ENCODE measurements at places on chromosomes 11 and 22. TPM values are rescaled to one million over a fixed set of nuclear protein-coding genes. Genes with fewer than 3 reads are reported as not detected.

The PKDREJ gene
- total RNA-seq: 0.05 TPM

DNA sequence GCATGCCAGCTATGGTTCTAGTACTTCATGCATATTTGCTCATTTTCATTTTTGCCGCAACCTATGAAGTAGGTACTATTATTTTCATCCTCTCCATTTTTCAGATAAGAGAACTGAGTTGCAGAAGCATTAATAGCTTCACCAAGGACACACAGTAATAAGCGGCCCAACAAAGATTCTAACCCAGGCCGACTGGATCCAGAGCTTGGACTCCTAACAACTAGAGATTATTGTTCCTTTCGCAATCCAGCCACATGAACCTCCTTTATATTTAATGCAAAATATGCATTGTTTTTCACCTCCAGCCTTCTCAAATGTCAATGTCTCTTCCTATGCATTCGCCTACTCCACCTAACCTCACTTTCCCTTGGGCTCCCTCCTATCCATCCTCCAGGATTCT is 148.3 kb downstream of the CCDC34 start:
- peaks cover 91% of the 10 kb centered on the region for H3K4me1 ChIP-seq
- no peak overlapping the region for H3K4me3 ChIP-seq
- H3K27me3 ChIP-seq: no peaks in the 10 kb centered on the region
- H3K27ac ChIP-seq: no peak overlapping the region

- peaks cover 5% of the 10 kb centered on the region for H3K27me3 ChIP-seq
- no peak overlapping the region for H3K27ac ChIP-seq
- DNase-seq: no peak
- no peaks in the 10 kb centered on the region for H3K36me3 ChIP-seq
- no peak overlapping the region for H3K4me3 ChIP-seq
Measured at GRCh38 chr11:11236498-11237059, 116.5 kb downstream of the CSNK2A3 start.

- H3K36me3 ChIP-seq: no peaks in the 10 kb centered on the region
- H3K27me3 ChIP-seq: peaks cover 11% of the 10 kb centered on the region
- DNase-seq: no peak
- no peak overlapping the region for H3K27ac ChIP-seq
Measured at GRCh38 chr11:69233744-69234570, 60.0 kb upstream of the MYEOV start.

GRCh38 chr11:16184588-16184987 is 171.8 kb downstream of the SOX6 start:
- DNase-seq: no peak
- peaks cover 24% of the 10 kb centered on the region for H3K4me1 ChIP-seq
- no peak overlapping the region for H3K27ac ChIP-seq
